ENCODE measurements at places on chromosomes 16 and 17.

- no peak for DNase-seq
Measured at GRCh38 chr16:27483088-27483437, 66.7 kb downstream of the GTF3C1 start.

DNA sequence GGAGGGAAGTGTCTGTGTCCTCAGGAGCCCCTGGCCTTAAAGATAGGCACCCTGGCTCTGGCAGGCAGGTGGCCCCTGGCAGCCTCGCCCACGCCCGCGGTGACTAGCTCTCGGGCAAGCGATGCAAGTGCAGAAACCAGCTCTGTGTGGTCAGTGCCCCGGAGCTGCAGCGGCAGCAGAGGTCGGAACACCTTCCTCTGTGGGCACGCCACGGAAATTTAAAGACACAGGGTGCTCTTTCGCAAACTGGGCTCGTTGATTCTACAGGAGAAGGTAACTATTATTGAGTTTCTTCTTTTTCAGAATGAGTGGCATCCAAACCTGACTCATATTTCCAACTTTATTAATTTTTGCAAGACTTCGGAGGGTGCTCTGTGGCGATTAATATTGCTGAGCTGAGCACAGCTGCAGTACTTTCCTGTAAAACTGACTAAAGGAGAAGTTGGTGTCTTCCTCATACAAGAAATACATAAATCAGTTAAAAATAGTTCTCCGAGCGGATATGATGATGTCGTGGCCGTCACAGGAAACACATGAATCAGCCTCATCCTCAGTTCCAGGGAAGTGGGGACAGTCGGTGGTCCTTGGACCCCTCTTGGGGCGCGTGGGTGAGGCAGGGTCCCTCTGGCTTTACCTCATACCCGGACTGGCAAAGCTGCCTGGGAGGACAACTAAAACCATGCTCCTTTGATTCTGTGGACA lies 120.2 kb downstream of the METRNL start:
- no peak for DNase-seq

GRCh38 chr17:67413388-67413787 lies 36.3 kb downstream of the PITPNC1 start:
- DNase-seq: no peak

DNA sequence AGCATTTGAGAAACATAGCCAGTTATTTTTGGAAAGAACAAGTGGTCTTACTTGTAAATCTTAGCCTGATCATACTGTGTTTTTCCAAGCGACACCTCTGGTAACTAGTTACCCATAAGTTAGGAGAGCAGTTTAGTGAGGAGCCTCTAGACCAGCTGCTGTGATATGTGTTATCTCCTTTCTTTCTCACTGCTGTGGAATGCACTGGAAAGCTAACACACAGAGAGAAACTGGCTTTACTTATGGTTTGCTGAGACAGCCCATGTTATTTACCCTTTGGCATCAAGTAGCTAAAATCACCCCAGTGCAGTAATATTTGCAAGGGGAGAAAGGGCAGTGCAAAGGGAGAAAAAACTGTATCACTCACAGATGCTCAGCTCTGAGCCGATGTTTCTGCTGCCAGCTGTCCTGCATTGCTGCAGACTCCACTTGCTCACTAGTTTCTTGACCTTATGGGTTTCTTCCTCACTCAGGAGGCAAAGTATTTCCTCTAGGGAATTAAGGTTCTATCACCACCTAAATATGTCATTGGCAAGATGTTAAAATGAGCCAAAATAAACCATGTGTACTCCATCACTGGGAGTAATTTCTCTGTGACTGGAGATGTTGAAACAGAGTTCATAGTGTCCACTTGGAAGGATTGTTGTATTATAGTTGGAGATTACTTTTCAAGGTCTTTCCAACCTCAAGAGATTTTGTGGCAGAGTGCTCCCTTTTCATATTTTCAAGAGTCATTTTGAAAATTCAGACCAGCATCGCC lies 2.3 kb downstream of the RBFOX1 start:
- DNase-seq: no peak

- no peak for DNase-seq
Measured at GRCh38 chr17:78488867-78489634, 88.1 kb downstream of the DNAH17 start.

GRCh38 chr17:16593356-16594102 lies 24.5 kb upstream of the ZNF287 start:
- no peak for DNase-seq

GRCh38 chr16:25126820-25127232 lies 15.3 kb downstream of the LCMT1 start:
- no peak for DNase-seq

GRCh38 chr17:36885153-36885735 lies 52.0 kb upstream of the LHX1 start:
- no peak for DNase-seq

DNA sequence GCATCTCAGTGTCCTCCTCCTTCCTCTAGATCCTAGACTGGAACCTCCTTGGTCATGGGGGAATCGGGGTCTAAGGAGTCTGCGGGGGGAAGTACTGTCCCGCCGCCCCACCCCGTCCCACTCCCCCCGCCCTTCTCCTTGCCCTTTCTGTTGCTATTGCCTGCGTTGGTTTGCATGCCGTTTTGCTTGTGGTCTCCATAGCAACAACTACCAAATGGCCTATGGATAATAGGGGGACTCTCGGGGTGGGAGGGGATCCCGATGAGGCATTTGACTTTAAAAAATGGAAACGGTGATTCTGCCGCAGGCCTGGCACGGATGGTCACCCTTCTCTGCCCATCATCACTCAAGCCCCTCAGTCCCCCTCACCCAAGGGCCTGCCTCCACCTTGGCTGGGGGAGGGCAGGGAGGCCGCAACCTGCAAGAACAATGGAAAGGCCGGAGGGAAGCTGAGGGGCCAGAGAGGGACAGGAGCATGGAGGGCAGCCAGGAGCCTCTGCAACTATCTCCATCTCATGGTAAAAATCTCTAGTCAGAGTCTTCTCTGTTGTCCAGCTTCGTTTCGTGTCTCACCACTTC lies 231.4 kb upstream of the TNRC6C start:
- DNase-seq: no peak

All from hypothalamus (tissue), 51 donors.